Activated naive CD4-positive, alpha-beta T cell (primary cell): ENCODE measurements at places on chromosomes 2 and 18.

DNA sequence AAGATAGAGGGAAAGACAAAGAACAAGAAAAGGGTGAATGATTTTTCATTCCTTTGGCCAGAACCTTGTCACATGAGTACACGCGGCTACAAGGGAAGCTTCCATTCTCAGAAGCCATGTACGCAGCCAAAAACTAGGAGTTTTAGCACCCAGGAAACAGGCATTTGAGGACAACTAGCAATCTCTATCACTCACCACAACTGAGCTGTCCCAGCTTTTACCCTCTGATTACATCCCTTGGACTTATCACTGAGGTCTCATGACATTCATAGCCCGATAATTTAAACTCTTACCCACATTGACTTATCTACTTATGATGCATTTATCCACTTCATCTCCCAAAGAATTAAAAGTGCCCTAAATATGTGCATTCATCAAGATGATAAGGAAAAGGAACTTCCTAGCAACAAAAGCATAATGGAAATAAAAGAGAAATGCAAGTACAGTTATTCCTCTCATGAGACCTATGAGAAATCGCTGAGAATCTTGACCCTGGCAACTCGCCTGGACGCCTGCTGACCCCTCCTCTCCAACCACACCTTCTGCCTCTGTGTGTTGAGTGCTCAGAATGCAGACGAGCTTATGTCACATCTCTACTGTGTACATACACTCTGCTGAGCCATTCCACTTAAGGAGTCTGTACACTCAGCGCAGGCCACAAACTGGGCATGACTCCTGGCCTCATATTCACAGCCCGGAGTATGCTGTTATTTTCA lies 28.7 kb upstream of the MFSD6 start:
- no peak for DNase-seq

- DNase-seq, result no peak
These were observed 104.4 kb downstream of the RGPD3 start for GRCh38 chr2:106363791-106364190.

DNA sequence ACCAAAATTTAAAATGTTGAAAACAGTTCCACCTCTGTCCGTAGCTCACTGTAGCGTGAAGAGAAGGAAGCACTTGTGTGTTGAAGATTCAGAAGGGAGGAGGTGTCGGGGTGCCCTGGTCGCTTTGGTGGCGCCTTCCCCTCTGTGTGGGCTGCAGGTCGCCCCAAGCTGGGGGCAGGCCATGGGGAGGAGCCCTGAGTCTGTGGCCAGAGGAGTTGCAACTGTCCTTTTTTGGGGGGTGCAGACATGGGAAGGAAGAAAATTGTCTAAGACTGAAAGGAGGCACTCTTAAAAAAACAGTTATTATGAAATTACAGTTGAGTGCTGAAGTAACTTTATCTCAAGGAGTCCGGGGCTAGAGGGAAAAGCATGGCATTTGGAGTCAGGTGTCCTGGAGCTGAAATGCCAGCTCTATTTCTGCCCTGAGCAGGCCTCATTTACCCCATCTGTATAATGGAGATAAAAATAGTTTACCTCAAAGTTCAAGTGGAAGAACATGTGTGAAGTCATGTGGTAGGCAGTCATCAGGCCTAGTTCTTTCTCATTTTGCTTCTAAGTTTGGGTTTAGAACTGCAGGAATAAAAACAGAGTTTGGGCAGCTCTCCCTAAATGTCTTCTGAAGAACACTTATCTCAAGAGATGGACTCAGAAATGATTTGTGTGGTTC lies 82.1 kb downstream of the RNF144A start:
- DNase-seq, result no peak

DNA sequence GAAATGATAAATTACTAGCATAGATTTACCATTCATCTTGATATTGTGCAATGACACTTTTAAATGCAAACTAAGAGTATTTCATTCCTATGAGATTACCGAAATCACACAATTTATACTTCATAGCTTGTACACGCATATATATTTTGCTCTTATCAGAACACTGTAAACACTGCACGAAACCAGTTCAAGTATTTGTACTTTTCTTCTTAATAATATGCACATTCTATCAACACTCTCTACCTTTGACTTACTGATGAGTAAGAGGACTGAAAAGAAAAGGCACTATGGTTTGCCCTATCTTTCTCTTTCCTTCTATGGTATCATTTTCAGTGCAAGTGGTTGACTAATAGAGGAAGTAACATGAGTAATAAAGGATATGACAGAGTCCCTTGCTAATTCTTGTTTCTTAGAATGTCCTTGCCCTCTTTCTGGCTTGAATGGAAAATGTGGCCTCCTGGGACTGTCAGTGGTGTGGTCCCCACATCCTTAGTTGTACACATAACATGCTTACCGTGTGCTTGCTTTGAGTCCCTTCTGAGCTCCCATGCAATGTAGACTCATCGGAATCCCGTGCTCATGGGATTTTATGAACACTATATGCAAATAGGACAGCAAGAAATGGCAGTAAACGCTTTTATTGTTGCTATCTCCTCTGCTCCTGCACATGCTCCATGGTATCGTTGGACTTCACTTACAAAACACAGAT lies 363.5 kb upstream of the TNP1 start:
- no peak for DNase-seq

DNA sequence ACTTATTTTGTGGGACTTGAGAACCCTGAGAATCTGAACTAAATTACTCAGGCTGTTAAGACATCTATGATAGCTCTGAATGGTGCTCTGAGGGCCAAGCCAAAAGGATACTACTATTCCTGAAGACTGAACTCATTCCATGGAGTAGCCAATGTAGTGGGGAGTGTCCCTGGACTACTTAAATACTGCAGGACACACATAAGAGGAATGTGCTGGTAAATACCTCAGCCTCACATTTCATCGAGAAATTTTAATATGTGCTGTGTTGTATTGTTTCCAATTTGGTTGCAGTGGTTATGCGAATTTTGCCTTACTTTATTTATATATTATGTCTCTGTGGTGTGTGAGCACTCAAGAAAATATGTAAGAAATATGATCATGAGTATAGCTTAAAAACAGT lies 264.4 kb upstream of the FIGN start:
- no peak for DNase-seq

- DNase-seq, result no peak
These were observed 900 bp downstream of the C18orf32 start for GRCh38 chr18:49486134-49486533.

DNA sequence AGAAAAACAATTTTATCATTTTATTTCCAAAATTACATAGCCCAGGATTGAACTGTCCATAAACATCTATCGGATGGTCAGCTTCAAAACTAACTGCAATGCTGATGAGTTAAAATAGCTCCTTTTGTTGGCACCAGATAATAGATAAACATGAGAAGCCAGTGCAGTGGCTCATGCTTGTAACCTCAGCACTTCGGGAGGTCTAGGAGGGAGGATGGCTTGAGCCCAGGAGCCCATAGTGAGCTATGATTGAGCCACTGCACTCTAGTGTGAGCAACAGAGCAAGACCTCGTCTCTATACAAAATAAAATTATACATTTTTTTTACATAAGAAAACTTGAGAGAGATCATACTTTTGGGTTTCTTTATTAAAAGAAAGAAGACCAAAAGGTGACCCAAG lies 34.6 kb upstream of the IMPA2 start:
- no peak for DNase-seq
